ENCODE measurements at places on chromosomes 12 and 14.

DNA sequence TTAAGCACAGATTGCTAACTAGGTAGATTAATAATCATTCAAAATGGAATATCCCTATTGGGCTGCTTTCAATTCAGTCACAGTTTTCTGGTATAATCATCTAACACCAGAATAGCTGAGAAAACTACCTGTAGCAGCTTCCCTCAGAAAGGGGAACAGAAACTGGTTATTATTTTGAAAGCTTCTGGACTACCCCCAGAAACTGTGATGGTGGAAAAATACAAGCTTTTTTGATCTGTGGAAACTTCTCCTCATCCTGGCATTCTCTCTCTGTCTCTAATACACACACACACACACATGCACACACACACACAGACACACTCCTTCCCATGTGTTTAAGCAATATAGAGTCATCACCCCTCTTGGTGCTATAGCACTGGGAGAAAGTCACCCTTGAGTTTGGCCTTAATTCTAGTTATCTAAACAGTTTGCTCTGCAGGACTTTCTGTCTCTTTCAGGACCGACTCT is 251.5 kb upstream of the LMO3 start:
- DNase-seq: no peak

DNA sequence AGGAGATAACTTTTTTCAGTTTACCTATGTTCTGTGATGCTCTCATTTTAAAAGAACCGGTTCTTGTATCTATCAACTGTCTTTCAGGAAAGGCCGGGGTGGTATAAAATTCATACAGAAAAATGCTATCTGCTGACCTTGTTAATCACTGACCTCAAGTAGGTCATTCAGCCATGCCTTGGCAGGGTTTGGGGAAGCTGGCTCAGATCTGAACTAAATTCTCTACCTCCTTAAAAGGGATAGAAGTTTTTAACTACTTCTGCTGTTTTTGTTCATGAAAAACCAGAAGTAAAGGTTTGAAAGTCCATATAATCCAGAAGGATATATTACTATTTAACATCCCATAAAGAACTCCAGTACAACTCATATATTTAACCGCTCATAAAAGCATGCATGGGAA is 10.1 kb downstream of the MYRFL start:
- no peak for DNase-seq

- DNase-seq: peak; percentile 2
Observed at GRCh38 chr14:37411079-37411735, 183.8 kb downstream of the FOXA1 start.

GRCh38 chr12:49798934-49799333 is 29.3 kb downstream of the NCKAP5L start:
- DNase-seq: no peak

- no peak for DNase-seq
Observed at GRCh38 chr12:13536219-13536910, 339.8 kb downstream of the EMP1 start.

GRCh38 chr12:25741917-25742316 is 188.8 kb upstream of the LMNTD1 start:
- DNase-seq: no peak

DNA sequence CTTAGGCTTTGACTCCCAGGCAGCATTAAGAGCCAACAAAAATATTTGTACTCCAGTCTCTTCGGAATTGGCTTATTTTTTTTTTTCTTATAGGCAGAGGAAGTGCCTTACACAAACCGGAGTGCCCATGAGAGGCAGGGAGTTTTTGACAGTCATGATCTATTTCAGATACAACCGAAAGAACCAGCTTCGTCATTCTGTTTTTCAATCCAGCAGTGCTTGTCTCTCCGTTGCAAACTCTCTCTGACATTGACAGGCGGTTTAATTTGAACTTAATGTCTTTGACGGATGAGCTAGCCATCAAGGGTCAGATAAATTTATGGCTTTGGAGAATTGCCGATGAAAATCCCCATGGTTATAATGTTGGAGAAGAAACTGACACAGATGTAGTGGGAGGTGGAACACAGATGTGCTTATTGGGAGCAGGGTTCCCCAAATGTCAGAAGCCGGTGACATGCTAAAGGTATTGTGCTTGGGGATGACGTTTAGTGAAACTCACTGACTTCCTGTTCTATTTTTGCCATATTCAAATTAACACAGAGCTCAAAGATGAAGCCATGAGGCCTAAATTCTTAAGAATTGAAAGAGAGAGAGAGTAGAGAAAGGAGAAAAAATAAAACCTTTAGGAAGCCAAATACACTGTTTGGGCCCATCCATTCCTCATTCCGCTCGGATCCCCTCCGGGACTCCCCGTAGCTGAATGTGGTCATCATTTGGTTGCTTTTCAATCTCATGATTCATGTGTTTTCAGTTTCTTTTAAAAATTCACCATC is 59.7 kb downstream of the PLXNC1 start:
- DNase-seq: no peak

DNA sequence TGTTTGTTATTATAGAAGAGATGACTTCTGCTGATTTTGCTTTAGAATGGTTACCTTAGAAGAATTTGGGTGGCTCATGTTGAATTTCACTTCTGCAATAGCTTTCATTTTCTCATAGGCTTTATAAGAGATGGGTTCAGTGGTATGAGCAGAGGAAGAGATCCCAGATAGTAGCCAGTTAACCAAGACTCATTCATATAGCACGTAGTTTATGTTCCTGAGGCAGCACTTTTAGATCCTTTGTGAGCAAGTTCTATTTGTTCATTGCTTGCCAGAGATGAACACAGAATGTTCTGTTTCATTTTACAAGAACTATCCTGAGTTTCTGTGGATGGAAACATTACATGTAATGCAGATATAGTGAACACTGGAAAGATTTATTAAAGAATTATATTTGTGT is 32.2 kb downstream of the RAB21 start:
- no peak for DNase-seq

- DNase-seq: peak; percentile 49
Observed at GRCh38 chr12:6917491-6918231, 3.3 kb downstream of the ENO2 start.

- DNase-seq: no peak
Observed at GRCh38 chr12:113640837-113641236, 169.2 kb upstream of the LHX5 start.

DNA sequence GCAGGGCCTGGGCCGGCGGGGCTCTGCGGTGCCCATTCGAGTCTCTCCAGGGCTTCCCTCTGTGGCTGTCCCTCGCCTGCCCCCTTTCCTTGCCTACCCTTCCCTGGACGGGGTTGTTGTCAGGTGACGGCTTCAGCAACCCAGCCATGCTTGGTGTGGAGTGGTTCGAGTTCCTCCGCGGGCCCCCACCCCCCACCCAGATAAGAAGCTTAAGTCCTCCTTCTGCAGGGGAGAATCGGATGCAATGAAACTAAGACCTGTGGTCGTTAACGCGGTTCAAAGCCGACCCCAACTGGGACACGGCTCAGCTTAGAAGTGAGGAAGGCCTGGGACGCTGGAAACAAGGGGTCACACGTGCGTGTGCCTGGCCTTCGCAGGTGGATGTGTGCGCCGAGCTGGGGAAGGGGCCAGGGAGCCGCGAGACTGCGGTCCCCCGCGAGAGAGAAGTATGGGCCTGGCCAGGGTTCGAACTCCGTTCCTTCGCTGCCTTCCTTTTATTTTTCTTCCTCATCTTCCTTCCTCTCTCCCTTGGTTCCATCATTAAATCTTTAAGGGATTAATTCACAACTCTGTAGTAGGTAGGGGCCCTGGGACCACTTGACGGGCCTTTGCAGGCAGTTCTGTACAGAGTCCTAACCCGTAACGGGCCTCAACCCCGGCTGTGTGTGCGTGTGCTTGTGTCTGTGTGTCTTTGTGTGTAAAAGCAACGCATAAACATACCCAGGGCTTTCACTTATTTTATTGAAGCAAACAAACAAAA is 3.5 kb downstream of the TTC6 start:
- DNase-seq: no peak

DNA sequence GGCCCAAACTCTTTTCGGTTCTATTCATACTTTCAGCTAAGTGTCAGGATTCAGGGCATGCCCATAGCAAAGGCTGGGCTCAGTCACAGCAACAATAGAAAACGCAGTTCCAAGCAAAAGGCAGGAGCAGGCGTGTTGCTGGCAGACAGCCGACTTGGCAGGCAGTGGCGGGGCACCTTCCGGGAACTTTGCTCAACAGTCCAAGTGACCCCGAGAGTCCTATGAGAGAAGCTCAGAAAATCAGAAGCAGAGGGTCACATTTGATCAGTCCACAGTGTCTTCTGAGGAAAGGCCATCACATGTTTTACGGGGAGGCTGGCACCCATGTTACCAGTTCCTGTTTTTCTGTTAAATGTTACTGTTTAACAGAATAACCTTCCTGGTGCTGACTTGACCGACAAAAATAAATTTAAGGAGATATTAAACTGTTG is 115.0 kb downstream of the DACT1 start:
- DNase-seq: no peak

DNA sequence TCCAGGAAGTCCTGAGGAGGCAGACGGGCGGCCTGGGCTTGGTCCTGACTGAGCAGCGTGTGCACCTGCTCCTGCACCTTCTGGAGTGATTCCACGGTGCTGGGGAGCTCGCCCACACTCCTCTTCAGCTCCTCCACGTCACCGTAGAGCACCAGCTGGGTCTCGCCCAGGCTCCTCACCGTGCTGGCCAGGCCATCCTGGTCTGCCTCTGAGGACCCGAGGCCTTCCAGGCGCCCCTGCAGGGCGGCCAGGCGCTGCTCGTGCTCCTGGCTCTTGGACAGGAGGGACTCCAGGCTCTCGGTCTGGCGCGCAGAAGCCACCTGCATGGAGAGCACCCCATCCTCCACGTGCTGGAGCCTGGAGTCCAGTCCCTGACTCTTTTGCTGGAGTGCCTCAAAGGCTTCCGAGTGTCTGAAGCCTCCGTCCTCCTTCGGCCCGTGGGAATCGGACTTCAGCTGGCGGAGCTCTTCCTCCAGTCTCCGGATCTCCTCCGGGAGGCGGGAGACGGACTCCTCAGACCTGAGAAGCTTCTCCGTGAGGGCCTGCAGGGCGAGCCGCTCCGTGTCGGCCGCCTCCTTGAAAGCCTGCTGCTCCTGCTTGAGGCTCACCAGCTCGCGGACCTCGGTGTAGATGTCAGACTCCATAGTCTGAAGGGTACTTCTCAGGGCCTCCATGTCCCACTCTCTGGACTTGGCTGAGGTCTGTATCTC is 8.4 kb downstream of the CKAP4 start:
- DNase-seq: no peak

GRCh38 chr12:66669541-66669940 is 9.3 kb downstream of the GRIP1 start:
- no peak for DNase-seq

- DNase-seq: peak; percentile 70
Observed at GRCh38 chr14:23299211-23299957, 3.3 kb downstream of the PPP1R3E start.

GRCh38 chr14:20515846-20516245 is 10.5 kb downstream of the RNASE10 start:
- DNase-seq: no peak

GRCh38 chr12:54958048-54958658 is 26.4 kb downstream of the TESPA1 start:
- peak; percentile 48 for DNase-seq

DNA sequence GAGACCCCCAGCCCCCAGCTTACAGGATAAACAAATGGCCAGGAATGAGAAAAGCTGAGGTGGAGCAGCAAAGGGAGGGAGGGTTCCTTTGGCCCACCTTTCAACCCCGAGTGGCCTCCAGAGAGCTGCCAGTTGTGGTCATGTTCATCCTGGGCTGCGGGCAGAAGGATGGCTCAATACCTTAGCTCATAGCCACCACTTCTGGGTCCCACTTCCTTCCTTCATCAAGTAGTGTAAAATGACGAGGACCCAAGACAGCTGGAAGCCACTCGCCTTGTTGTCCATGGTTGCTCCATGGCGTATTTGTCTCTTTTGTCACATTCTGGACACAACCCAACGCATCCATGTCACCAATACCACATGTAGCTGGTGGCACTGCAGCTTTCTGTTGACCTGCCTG is 24.2 kb downstream of the CRACR2A start:
- peak; percentile 42 for DNase-seq

- no peak for DNase-seq
Observed at GRCh38 chr14:35201066-35201465, 78.7 kb downstream of the PRORP start.

GRCh38 chr14:65631040-65631439 is 218.5 kb downstream of the FUT8 start:
- DNase-seq: no peak

- DNase-seq: peak; percentile 74
Observed at GRCh38 chr14:63492391-63492790, 50.8 kb downstream of the PPP2R5E start.

GRCh38 chr12:57627501-57628279 is 5.3 kb downstream of the B4GALNT1 start:
- DNase-seq: no peak

Data from LHCN-M2 (cell line).